ENCODE measurements at places on chromosomes 7 and 10.

DNA sequence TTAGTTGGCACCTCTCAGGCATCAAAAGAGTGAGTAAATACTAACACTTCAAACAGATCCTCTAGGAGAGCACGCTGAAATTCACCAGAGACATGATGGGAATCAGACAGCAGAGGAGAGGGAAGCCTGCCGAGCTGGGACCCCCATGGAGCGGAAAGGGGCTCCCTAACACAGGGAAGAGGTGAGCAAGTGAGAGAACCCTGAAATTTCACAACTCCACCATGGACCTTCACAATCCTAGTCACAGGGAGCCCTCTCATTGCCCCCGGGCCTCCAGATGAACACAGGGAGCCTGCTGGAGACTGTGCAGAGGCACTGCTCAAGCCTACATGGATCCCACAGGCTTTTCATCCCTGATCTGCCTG lies 59.2 kb upstream of the ANTXRL start:
- DNase-seq, result no peak

DNA sequence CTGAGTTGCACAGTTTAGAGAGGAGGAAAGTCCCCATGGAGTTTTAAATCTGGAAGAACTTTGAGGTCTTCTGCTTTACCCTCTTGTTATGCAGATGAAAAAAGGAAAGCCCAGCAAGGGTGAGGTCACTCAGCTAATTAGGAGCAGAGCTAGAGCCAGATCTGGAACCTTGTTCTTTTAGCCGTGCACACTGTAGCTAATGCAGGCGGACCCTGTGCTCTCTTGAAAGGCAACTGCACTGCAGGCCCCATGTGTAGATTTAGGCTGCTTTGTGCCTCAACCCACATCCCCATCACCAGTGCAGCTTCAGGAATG lies 63.4 kb downstream of the SYPL1 start:
- DNase-seq, result no peak

DNA sequence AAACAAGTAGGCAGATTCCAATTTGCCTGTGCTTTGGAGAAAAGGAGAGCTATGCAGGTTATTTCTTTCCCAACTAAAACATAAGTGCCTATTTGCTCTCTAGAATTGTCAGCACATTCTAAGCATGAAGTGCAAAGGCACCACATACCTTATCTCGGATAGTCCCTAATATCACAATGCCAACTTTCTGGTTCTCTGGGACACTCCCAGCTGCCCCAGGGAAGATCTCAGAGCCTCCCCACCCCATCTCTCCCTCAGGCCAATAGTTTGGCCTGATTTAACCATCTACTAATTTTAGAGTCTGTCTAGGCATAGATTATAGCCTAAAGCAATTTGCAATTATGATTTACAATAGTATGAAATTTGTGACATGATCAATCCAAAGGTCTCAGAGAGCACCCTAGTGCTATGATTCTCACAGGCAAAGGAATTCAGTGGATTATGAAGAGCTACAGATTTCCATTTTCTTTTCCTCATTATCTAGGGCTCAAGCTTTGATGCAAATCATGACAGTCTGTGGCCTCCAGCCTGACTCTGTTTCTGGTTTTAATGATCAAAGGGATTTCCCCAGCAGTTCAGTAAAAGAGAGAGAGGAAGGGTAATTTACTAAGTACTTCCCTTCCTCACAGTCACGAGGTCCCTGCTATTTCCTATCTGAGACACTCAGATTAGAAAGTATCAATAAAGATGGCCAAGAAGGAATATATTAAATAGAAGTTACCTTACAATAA lies 29.0 kb upstream of the IL6 start:
- no peak for DNase-seq

GRCh38 chr10:78983608-78984007 lies 85.2 kb upstream of the ZMIZ1 start:
- no peak for DNase-seq

GRCh38 chr10:104612571-104613205 lies 28.4 kb upstream of the SORCS3 start:
- DNase-seq, result no peak

DNA sequence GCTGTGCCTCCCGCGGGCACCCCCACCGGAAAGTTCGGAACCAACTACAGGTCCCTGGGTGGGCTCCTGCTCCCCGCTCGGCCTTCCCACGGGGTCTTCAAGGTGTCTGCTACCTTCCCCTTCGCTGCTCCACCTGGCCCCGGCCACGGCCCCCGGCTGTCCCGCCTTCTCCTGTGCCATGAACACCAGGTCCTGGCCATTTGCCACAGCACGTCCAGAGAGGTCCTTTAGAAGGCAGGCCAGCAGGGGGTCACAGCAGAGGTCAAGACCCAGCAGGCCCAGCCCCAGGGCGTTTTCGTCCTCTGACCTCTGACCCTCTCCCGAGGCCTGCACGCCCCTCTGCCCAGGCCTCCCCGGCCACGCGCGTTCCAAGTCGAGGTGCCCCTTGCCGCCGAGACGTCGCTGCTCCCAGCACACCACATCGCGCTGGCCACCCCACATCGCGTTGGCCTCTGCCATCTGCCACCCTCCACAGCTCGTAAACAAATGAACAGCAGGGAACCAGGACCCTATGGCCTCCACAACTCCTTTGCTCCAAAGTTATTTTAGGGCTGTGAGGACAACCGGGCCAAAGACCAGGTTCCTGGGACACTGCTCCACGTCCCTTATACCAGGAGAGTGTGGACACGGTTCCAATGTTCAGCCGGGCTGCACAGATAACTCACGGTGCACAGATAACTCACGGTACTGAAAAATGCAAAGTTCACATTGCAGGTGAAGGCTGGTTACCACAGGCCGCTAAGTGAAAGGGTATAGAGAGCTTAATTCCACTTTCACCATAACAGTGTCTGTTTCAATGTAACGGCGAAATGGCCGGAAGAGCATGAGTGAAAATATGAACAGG lies 74.3 kb downstream of the CFAP46 start:
- no peak for DNase-seq

- no peak for DNase-seq
Observed at GRCh38 chr7:143255564-143255963, 7.7 kb upstream of the GSTK1 start.

DNA sequence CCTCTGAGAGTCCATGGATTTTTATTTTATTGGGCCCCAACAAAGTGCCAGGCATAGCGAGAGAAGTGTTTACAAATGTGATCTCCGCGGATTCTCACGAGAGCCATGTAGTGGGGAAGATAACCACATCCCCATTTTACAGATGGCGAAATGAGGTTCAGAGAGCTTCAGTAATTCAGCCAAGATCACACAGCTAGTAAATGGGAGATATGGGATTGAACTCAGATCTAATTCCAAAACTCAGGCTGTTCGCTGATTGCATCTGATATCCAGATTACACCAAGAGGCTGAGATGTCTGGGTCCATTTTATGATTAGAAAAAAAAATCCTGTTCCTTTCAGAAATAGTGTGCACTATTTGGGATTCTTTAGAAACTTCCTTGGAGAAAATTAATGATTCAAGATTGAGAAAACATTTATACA lies 1.3 kb downstream of the FAS start:
- DNase-seq, result no peak

- no peak for DNase-seq
Observed at GRCh38 chr7:112173568-112173905, 32.7 kb downstream of the DOCK4 start.

DNA sequence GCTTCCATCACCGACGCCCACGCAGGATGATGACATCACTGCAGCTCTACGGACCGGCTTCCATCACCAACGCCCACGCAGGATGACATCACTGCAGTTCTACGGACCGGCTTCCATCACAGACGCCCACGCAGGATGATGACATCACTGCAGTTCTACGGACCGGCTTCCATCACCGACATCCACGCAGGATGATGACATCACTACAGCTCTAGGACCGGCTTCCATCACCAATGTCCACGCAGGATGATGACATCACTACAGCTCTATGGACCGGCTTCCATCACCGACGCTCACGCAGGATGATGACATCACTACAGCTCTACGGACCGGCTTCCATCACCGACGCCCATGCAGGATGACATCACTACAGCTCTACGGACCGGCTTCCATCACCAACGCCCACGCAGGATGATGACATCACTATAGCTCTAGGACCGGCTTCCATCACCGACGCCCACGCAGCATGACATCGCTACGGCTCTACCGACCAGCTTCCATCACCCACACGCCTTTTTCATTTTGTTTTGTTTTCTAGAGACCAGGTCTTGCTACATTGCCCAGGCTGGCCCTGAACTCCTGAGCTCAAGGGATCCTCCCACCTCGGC lies 29.5 kb downstream of the GPER1 start:
- no peak for DNase-seq

GRCh38 chr7:78576236-78576635 lies 777.7 kb downstream of the PHTF2 start:
- DNase-seq, result peak; percentile 21

GRCh38 chr7:80147543-80148391 lies 13.1 kb downstream of the GNAI1 start:
- no peak for DNase-seq

DNA sequence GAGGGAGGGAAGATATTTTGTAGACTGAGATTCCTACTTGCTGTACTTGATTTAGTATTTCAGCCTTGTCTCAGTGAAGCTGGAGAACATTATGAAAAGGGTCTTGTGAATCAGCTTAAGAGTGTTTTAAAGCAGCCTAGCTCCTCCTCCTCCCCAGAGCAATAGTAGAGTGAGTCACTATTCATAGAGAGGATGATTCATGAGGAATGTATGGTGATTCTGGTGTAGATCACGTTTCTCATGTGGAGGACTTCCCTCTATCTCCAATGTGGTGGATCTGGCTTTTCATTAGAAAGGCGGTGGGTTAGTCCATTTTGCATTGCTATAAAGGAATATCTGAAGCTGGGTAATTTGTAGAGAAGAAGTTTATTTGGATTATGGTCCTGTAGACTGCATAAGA lies 340.1 kb upstream of the CHRM2 start:
- peak; percentile 39 for DNase-seq

DNA sequence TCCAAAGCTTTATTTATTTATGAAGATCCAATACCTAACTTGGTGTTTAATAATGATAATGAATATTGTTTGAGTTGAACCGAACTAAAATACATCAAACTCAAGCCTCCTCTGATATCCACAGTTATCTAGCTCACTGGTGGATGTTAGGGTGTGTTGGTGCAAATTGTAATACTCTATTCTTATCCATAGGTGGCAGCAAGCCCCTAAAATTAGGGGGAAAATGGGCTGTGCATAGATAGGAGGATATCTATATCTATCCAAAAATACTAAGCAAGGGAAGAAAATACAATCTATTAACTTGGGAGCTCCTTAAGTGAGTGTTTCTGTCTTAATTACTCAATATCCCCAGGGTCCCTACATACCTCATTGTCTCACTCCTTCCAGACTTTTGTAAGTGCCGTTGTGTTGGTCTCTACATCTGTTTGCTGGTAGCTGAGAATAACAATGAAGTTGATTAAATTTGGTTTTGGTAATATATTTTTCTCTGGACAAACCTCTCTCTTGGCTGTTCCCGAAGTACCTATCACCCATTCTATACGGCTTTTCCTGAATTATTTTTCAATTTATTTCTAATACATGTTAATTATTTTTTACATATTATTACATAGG lies 55.0 kb upstream of the VWDE start:
- peak; percentile 72 for DNase-seq
